Stomach (tissue), 19 donors: ENCODE measurements at places on chromosomes 4 and X. TPM values are rescaled to one million over a fixed set of nuclear protein-coding genes. Genes with fewer than 3 reads are reported as not detected.
A peak's percentile ranks its signal among the peaks of the same experiment; 100 is the strongest.

- no peak for DNase-seq
Measured at GRCh38 chr4:26319949-26320537, 771 bp upstream of the RBPJ start.

GRCh38 chr4:110666030-110666429 is 43.2 kb upstream of the PITX2 start:
- DNase-seq = peak; percentile 6

- no peak for DNase-seq
Measured at GRCh38 chr4:142954415-142954814, 108.3 kb upstream of the INPP4B start.

DNA sequence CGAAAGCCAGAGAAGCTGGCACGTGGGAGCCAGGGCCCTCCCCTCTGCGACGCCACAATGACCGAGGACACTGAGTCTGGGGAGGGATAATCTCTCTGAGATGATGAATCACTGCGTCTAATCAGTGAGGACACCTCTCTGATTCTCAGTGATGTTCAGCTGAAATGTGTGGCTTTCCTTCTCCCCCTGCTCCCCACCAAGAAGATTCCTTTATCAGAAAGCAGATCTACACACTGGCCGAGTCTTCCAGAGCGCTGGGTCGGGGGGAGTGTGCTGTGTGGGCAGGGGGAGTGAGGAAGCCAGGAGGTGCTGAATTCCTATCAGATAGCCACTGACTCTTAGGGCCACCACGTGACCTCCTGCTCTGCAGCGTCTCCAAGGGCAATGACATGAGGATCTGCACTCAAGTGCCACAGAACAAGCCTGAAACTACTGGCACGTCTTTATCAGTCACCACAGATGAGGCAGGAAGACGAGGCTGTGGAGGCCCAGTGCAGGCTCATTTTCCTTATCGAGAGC is 89.2 kb downstream of the GATB start:
- no peak for DNase-seq

GRCh38 chr4:181083757-181084361 is 1159.3 kb upstream of the TENM3 start:
- DNase-seq = no peak

- no peak for DNase-seq
Measured at GRCh38 chrX:136476501-136476900, 11.2 kb upstream of the BRS3 start.

The HTRA3 gene
- total RNA-seq = 26.1 TPM

The MAMLD1 gene
- total RNA-seq = 0.73 TPM

- peak; percentile 34 for DNase-seq
Measured at GRCh38 chr4:129239088-129239487, 143.1 kb downstream of the C4orf33 start.

The ELF4 gene
- 19.6 TPM for total RNA-seq

- DNase-seq = no peak
Measured at GRCh38 chr4:150394046-150394445, 187.9 kb upstream of the MAB21L2 start.

- peak; percentile 37 for DNase-seq
Measured at GRCh38 chrX:118346258-118347094, 570 bp downstream of the WDR44 start.

- DNase-seq = no peak
Measured at GRCh38 chr4:33080275-33080674, 2360.1 kb downstream of the PCDH7 start.

- no peak for DNase-seq
Measured at GRCh38 chr4:149845743-149846142, 30.1 kb upstream of the IQCM start.

DNA sequence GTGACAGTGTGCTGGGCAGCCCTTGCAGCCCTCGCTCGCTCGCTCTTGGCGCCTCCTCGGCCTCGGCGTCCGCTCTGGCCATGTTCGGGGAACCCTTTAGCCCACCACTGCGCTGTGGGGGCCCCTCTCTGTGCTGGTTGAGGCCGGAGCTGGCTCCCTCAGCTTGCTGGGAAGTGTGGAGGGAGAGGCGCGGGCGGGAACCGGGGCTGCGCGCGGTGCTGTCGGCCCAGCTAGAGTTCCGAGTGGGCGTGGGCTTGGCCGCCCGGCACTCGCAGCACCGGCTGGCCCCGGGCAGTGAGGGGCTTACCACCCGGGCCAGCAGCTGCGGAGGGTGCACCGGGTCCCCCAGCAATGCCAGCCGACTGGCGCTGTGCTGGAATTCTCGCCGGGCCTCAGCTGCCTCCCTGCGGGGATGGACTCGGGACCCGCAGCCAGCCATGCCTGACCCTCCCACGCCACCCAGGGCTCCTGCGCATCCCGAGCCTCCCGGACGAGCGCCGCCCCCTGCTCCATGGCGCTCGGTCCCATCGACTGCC is 770.1 kb upstream of the GALNTL6 start:
- DNase-seq = no peak

The MEPE gene
- not detected for total RNA-seq

GRCh38 chr4:79759793-79760192 is 313.2 kb downstream of the ANTXR2 start:
- no peak for DNase-seq

The CCDC110 gene
- total RNA-seq = 7.6 TPM

The MORC4 gene
- total RNA-seq = 22.8 TPM

The PCDH11X gene
- not detected for total RNA-seq

GRCh38 chr4:31045151-31045550 is 325.0 kb downstream of the PCDH7 start:
- DNase-seq = no peak

The TMEM144 gene
- not detected for total RNA-seq

DNA sequence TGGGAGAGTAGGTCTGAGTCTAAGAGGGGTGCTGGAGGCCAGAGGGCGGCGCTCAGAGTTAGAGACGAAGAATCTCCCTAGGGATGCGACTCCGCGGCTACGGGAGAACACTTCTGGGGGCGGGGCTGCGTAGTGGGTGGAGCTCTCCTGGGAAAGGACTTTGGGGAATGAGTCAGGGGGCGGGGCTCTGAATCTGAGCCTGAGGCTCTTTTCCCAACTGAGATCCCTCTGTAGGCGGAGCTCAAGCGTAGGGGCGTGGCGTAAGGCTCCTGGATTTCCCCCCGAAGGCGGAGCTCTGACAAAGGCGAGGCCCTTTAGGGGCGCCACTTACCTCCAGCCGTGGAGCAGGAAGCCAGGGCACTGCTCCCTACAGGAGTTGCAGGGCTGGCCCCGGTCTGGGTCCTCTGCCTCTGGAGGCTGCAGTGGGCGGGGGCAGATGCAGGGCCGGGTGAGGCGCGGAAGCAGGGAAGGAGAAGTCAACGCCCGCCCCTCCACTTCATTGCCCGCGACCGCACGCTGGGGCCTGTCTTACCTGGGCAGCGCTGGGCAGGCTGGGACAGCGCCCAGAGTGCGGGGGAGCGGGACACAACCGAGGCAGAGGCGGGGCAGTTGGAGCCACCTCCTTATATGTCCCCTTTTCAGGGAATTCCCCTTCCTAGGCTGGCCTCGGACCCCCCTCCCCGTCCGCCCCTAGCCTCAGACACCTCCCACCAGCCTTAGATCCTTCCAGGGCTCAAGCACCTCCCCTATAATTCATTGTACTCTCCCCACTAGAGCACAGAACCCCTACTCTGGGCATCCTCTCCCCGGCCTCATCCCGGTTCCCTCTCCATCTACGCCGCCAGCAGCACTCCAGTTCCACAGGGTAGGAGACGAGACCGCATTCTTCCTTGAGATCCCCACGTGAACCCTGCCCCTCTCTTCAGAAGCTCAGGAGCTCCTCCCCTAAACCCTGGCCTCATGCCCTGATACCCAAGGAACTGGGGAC is 1.6 kb downstream of the PRICKLE3 start:
- peak; percentile 96 for DNase-seq

DNA sequence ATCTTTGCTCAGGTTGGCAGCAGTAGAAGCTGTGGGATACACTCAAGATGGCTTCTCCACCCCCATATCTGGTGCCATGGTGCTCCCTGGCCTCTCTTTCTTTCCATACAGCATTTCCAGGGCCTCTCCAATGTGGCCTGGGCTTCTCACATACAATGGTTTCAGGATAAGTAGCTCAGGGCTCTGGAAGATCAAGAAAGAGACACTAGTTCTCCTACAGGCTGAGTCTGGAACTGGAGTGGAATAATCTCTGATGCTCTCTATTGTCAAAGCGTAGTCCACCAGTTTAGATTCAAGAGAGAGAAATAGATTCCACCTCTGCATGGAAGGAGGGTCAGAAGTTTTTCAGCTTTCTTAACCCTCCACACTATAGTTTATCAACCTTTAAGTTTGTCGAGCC is 138.2 kb upstream of the AADAT start:
- no peak for DNase-seq

The AFF2 gene
- total RNA-seq = 1.1 TPM

The CCSER1 gene
- total RNA-seq = 84.3 TPM

DNA sequence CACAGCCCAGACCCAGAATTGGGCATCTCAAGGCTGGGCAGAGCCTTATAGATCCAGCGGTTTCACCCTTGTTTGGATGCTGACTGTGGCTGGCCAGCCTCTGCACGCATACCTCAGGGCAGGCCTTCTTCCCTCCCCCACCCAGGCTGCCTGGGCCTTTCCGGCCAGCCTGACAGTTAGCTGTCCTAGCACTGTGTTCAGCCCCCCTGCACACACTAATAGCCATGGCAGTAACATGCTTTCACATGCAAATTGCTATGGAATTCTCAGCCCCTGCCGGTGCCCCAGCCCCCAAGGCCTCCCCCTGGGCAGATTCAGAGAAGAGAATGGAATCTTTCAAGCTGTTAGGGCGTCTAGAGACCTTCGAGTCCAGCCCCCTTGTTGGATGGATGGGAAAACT is 17.7 kb downstream of the EFNB1 start:
- DNase-seq = no peak

The STATH gene
- not detected for total RNA-seq

GRCh38 chr4:71293705-71294104 is 45.1 kb upstream of the SLC4A4 start:
- DNase-seq = no peak

The POU3F4 gene
- total RNA-seq = not detected

GRCh38 chrX:154348114-154348531 is 26.3 kb downstream of the FLNA start:
- DNase-seq = no peak

- DNase-seq = no peak
Measured at GRCh38 chr4:10974371-10974770, 289.8 kb upstream of the CLNK start.

DNA sequence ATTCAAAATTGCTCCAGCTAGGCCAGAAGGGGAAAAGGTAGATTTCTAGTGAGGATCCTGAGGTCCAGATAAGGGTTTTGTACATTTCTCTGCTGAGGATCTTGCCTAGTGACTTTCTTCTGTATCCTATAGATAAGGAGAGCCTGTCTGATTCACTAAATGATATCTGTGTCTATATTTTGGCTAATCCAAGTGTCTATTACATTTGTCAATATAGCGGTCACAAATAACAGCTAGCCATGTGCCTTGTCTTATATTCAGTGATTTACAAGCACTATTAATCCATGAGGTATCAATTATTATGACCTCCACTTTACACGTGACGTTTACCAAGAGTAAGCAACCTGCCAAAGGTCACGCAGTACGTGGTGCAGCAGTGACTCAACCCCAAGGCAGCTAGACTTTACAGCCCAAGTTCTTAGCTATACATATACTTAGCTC is 41.6 kb downstream of the TMEM165 start:
- DNase-seq = peak; percentile 33

- DNase-seq = no peak
Measured at GRCh38 chr4:188086858-188087257, 22.5 kb downstream of the TRIML2 start.

DNA sequence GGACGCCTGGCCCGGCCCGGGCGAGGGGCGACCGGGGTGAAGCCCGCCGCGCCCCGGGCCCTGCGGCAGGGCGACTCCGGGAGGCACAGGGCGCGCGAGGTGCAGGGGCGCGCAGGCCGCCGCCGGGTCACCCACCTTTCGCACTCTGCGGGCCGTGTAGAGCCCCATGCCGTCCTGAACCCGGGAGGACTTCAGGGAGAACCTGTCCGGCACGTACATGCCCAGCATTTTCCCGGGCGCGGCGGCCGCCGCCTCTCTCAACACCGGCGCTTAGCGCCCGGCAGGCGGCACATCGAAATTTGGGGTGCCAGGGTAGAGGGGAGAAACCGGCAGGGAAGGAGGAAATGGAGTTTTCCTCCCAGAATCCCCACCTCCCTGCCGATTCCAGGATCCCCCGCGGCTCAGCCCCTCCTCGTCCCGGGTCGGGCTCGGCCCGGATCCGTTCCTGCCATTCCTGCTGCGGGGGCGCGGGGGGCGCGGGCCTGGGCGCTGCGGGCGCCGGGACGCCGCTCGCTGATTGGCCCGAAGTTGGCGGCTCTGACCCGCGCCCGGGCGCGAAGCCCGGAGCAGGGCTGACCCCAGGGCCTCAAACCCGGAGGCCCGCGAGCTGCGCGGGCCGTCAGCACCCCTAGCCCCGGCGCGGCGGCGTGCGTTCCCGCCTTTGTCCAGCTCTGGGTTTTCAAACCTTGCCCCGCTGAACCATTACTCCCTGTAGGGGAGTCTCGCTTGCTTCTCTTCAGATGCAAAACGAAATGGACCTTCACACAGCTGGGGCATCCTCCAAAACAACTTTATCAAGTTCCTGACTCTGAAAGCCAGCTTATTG is at the start of gene PRDM5:
Gene PRDM5, minus strand, starts transcription at position 346 of the 826 bp plus-strand sequence. Its CDS starts 118 bp downstream, at position 228.
- peak; percentile 29 for DNase-seq

The MAGEA12 gene
- not detected for total RNA-seq

- no peak for DNase-seq
Measured at GRCh38 chr4:104750008-104750407, 255.3 kb upstream of the CXXC4 start.

The FHDC1 gene
- 8.6 TPM for total RNA-seq

- DNase-seq = peak; percentile 87
Measured at GRCh38 chrX:54807524-54808108, at the start of gene MAGED2. MAGED2 (plus strand) TSS chrX:54807745; CDS start chrX:54809332, 1,587 bp downstream.

The P2RY4 gene
- total RNA-seq = 0.89 TPM

The DOCK11 gene
- 17.0 TPM for total RNA-seq

- DNase-seq = no peak
Measured at GRCh38 chr4:73871511-73872310, 2.5 kb downstream of the CXCL1 start.

GRCh38 chr4:41652971-41653370 is 95.6 kb downstream of the PHOX2B start:
- DNase-seq = no peak

GRCh38 chr4:118225511-118225910 is 127.3 kb downstream of the PRSS12 start:
- DNase-seq = no peak
